BJ (cell line): ENCODE measurements at places on chromosomes 12 and 14. TPM values are rescaled to one million over a fixed set of nuclear protein-coding genes. Genes with fewer than 3 reads are reported as not detected.

The SLC2A14 gene
- polyA plus RNA-seq = not detected in 2 replicates

DNA sequence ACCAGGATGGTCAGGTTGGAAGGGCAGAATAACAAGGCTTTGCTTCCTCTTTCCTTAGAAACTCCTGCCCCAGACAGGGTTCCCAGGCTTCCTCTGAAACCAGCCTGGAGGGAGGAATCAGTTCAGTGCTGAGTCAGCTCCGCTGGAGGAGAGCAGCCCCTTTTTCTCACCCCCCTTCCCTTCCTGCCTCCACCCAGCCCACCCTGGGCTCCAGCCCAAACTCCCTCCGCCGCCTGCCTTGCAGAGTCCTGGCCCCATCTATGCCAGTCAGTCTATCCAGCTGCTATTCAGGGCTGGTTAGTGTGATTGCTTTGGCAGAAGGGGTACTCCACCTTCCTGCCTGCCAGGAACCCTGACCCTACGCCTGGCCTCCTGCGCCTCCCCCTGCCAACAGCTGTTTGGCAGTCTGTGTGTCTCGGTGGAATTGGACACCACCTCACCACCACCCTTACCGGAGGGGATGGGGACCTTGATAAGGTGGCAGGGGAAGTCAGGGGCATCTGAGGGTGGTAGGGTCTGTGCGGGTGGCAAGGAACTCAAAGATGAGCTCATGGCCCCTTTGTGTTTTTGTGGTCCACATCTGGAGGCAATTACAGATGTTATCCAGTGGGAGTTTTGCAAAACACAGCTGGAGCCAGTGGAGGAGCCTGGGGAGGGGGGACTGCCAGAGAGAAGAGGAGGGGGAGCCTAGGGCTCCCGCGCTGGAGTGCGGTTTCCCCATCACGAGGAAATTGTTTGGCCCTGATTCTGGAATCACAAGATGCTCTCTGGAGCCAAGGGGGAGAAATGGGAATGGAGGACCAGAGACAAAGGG is 12.2 kb downstream of the MMP14 start:
- DNase-seq = peak; percentile 82

- DNase-seq = no peak
Measured at GRCh38 chr14:80867091-80867490, 74.4 kb downstream of the CEP128 start.

DNA sequence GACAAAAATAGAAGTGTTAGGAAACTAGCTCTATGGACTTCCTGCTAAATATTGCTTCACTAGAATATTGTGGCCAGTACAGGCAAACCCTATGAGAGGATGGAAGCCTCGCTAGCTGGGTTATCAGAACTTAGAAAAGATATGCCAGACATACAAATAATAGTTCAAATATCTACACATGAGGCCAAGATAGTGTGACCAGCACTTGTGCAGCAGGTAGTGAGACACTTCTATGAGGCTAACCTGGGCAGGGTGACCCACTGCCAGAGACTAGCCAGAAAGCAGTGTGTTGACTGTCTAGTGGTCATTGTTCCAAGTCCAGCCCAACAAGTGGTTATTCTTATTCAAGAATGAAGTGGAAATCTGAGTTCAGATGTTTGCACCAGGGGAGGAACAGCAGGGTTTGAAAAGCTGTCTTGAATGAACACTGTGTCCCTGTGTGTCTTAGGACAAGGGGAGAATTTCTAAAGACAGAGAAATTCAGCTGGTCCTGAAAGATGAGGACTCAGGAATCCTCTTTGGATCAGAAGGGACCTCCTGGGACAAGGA is 16.3 kb downstream of the TSPAN8 start:
- DNase-seq = no peak

The PRB3 gene
- not detected in 2 replicates for polyA plus RNA-seq
